T-helper 1 cell (primary cell): ENCODE measurements at places on chromosomes 3 and 15.

DNA sequence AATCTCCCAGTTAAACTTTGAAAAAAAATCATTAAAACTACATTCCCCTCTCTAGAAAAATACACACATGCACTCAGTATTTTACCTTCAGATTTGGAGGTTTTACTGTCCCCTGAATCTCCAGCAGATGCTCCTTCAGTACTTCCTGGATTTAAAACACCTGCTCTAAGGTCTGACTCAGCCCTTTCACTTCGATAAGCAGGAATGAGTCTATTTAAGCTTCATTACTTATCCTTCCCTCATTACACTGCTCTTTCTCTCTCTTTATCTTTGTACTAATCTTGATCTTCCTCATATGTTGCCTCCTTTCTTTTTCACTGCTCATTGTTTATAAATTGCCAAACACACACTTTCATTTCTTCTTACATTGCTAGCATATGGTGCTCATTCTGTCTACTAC lies 443.9 kb downstream of the DIPK2A start:
- no peak for DNase-seq

DNA sequence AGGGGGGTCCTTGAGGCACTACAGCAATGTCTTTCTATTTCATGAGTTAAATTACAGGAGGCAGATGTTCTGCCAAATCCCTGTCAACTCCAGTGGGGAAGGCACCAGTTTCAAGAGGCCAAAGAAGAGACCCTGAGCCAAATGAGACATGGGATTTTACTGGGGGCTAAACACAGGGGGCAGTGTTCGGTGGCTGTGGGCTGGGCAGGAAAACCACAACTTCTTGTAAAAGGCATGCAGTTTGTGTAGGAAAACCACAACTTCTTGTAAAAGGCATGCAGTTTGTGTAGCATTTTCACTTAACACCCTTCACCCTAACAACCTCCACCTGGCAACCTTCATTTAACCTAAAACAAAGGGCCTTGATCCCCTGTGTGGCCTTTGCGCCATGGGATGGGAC lies 61.0 kb downstream of the POLR2M start:
- no peak for DNase-seq

GRCh38 chr3:170724599-170725280 lies 138.9 kb upstream of the SLC7A14 start:
- DNase-seq: no peak

DNA sequence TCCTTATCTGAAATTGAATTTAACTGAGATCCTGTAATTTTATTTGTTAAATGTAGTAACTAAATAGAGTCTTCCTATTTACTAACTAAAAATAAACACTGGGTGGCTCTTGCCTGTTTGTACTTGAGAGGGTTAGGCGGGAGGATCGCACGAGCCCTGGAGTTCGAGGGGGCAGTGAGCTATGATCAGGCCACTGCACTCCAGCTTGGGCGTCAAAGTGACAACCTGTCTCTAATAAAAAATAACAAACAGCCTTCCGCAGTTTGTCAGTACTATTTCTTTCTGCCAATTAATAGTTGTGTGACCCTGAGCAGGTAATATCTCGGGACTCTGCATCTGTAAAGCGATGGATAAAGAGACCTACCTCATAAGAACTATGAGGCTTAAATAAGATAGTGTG lies 768 bp upstream of the PDE12 start:
- no peak for DNase-seq

DNA sequence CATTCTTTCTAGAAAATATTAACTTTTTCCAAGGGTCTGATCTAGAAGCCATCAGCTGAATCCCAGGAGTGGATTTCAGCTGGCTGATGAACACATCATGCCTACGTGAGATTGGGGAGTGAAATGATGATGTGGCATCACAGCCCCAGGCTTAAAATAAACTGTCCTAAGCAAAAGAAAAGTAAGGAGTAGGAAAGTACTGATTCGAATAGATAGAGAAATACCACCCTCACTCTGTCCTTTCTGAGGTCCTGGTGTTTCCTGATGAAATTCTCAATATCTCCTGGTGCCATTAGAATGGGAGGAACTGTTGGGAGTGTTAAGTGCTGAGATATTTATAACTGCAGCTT lies 376.8 kb upstream of the SEMA6D start:
- DNase-seq: no peak

- no peak for DNase-seq
Observed at GRCh38 chr3:132135628-132136333, 101.0 kb upstream of the CPNE4 start.

- no peak for DNase-seq
Observed at GRCh38 chr3:141445990-141446389, 40.8 kb upstream of the RASA2 start.

DNA sequence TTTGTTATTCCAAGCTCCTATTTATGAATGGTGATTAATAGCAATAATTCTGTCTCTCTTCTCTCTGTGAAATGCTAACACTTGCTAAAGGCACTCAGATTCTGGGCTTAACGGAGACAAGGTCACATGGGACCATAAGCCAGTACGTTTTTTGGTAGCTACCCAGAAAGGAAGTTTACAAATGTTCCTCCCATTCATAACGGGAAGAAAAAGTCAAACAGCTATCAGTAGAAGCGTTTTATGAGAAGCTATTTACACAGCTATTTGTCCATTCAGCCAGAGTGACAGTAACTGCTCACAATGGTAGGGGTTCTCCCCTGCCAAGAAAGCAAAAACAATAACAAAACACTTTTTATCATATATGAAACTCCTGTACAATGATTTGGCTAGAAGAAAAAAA lies 51.5 kb downstream of the ZMAT3 start:
- no peak for DNase-seq

GRCh38 chr3:105822171-105823123 lies 46.4 kb downstream of the CBLB start:
- no peak for DNase-seq

DNA sequence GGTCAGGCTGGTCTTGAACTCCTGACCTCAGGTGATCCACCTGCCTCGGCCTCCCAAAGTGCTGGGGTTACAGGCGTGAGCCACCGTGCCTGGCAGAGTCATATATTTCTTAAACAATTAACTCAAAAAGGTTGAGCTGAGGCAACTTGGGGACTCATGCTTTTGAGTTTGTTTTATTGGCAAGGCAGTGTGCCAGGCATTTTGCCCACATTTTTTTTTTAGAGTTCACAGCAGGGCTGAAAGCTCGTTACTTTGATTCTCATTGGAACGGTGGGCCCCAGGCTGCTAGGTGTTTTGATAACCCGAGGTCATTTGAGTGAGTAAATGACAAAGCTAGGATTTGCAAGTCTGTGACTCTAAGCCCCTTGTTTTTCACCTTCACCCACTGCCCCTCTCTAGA lies 76.2 kb downstream of the CCK start:
- no peak for DNase-seq

DNA sequence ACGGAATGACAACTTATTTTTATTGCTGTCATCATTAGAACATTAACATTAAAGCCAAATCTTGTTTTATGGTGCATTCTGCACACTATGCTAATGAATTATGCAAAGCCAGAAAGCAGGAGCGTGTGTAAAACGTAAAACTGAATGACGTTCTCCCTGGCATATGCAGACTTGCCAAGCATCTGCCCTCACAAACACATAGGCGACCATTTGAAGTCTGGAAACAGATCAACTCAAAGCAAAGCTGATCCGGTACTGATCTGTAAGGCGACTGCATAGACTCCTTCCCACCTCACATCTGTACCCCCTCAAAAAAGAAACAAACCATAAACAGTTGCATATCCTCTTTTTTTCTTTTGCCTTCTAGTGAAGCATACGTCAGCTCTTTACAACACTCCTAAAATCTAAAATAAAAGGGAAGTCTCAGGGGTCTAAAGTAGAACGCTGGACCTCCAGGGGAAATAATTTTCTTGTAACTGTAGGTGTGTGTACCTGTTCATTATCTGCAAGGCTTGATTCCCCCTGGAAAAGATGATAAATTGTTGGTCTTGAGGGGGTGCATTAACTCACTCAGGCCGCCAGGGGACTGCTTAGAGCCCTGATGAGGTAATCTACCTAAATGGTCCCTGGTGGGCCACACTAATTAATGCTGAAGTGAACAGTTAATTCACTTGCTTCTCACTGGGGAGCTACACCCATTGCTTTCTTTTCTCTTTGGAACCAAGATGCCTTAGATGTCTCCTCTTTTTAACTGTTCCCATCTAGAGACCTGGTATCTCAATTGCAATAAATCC lies 231.4 kb downstream of the CDIN1 start:
- no peak for DNase-seq

- DNase-seq: no peak
Observed at GRCh38 chr3:31918179-31919150, 62.6 kb downstream of the OSBPL10 start.

DNA sequence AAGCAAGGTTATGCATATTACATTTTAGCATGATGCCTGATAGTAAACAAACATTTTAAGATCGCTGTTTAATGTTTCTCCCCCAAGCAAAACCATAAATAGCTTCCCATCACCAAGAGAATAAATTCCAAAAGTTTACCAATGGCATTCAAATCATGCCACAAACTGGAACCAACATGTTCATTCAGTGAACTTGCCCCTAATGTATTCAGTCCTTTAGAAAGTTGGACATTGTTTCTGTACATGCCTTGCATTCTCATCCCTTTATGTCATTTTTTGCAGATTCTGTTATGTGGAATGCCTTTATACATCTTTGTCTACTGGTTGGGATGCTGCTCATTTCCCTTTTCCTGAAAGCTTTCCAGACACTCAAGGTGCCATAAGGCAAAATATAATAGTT lies 105.5 kb downstream of the PYDC2 start:
- no peak for DNase-seq

- DNase-seq: no peak
Observed at GRCh38 chr15:73051391-73051806, 864 bp upstream of the NEO1 start.
